ENCODE measurements at places on chromosomes 13 and 19.
A peak's percentile ranks its signal among the peaks of the same experiment; 100 is the strongest.

DNA sequence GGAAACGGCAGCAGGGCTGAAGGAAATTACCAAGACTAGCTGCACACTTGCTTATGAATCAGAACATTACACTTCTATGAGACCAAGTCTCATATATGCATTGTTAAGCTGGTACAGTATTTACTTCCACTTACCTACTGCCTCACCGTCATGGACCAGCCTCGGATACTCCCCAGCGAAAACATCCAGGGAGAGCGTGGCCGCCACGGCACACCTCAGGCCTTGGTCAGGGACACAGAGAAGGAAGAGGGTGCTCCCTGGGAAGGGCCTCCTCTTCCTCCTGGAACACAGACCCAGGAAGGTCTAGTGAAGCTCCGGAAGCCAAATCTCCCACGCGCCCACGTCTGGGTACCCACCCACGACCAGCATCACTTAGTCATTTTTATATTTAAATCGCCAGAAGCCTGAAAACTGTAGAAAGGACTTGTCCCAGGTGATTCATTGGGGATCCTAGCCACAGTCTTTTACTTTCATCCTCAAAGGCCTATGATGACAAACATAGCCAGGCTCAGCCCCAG, 24.4 kb upstream of the MTIF3 start:
- DNase-seq: no peak

DNA sequence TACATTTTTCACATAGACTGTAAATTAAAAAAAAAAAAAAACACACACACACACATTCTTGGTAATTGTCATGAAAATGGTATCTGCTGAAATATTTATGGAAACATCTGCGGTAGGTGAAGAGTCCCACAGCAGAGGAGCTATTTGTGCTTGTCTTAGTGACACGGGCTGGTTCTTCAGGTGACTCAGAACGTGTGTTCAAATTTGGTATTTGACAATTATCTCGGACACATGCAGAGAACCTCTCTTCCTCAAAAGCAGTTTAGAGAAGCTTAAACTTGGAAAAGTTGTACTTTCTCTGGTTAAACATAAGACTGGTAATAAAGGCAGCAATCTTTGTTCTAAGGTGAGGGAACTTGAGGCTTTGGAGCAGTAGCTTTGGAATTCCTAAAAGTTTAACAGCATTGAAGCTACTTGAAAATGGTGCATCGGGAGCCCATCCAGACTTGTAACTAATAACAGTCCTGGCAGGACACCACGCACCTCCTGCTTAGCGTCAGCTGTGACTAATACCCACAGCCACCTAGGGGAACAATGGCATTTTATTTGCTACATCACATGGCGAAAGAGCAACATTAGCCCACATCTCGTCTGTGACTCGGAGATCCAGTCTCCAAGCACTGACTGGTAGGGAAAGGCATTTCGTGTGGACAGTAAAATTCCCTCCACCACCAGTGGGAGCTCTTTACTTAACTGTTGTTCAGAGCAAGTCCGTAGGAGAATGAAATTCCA, 1505.1 kb upstream of the SLC10A2 start:
- DNase-seq: no peak

- DNase-seq: no peak
Measured at GRCh38 chr13:50161052-50161451, 145.8 kb downstream of the KCNRG start.

DNA sequence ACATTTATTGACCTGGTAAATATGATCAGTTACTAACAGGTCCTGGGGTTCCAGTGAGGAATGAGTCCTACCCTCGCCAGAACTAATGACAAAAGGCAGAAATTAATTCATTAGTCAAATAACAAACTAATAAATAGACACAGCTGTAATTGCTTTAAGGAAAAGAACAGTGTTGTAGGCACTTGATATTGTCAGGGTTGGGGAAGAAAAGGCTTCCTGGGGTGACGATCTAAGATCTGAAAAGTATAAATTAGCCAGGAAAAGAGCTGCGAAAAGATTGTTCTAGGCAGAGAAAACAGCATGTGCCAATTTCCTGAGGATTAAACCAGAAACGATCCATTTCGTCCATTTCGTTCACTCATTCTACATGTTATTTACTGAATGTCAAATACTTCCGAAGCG, 670 bp upstream of the CHAF1A start:
- DNase-seq: no peak

DNA sequence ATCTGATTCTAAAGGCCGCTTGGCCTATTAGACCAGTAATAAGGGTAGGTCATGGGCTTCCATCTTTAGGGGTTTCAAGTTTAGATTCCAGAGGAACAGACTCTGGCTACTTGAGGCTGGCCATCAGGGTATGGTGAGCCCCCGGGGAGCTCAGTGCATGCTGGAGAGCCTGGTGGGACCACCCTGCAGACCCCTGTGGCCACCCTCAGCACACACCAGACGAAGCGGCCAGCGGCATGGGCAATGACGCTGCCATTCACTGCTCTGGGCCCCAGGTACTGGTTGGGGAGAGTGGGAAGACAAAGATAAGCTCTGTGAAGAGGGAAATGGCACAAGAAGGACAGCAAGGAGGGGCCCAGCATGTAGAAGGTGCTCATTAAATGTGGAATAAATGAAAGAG, 98.8 kb upstream of the SLC15A1 start:
- DNase-seq: no peak

- no peak for DNase-seq
Measured at GRCh38 chr19:6387372-6387771, 5.6 kb downstream of the GTF2F1 start.

GRCh38 chr19:30326393-30326710, 45.8 kb upstream of the ZNF536 start:
- no peak for DNase-seq

- no peak for DNase-seq
Measured at GRCh38 chr19:30135797-30136196, 193.8 kb downstream of the URI1 start.

DNA sequence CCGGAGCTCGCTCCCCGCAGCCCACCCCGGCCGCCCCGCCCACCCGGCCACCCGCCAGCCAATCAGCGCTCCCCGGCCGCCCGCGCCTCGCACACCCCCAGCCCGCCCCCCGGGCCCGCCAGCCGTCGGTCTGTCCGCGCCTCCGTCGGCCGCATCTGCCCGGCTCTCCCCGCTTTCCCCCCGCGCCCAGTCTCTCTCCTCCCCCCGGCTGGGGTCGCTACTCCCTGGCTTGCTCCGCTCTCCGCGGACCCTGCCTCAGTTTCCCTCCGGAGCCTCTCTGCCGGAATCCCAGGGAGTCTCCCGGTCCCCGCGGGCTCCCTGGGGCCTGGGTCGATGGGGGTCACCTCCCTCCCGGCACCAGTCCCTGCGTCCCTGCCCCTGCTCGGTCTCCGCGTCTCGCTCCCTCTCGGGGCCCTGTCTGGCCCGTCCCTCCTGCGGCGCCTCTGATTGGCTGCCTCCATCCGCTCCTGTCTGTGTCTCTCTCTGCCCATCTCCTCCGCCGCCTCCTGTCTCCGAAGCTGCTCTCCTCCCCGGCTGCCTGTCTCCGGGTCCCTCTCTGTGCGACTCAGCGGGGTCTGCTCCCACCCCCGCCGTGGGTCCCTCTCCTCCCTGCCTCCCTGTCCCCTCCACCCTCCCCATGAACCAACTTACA, 484 bp downstream of the IL11 start:
- DNase-seq: no peak

GRCh38 chr19:48501494-48502349, 9.9 kb downstream of the LMTK3 start:
- no peak for DNase-seq

DNA sequence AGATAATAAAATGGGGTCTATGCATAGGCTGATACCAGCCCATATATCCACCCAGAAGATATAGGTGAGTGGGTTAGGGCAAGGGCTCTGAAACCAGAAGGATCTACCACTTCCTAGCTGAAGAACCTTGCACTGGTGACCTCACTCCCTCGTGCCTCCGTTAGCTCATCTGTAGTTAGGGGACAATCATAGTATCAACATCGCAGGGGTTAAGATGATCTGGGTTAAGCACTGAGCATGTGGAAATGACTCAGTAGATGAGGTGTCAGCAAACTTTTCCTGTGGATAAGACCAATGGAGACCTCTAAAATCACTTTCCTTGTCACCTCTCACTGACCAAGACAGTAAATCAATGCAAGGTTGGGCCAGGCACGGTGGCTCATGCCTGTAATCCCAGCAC, 30.5 kb downstream of the TNFSF14 start:
- no peak for DNase-seq

GRCh38 chr19:42216653-42217519, 591 bp downstream of the DEDD2 start:
- DNase-seq: no peak

DNA sequence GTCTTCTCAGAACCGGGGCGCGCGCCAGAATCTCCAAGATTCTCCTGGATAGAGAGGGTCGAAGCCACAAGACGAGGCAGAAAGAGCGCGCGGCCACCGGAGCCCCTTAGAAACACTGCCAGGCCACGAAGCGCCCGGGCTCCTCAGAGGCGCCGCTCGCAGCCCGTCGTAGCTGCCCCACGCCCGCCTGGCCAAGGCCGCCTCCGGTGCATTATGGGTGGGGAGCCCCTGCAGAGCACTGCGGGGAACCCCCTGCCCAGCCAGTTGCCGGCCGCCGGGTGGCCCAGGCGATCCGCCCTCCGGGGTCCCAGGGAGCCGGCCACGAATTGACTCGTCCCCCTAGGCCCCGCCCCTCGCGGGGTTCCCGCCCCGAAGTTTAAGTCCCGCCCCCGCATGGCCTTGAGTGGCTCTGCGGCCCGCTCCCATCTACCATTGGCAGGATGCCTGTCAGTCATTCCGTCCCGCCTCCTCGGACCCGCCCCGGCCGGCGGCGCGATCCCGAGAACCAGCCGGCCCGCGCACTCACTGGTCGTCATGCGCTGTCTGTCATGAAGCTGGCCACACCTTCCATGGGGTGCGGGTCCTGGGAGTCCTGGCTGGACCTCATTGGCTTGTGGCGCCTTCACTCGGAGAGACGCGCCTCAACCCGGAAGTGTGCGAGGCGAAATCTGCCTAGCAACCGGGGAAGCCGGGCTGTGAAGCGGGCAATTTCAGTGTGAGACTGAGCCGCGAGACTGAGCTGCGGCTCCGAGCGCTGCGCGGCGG, 20.2 kb upstream of the GATAD2A start:
- peak; percentile 98 for DNase-seq

GRCh38 chr13:37127691-37128241, 22.3 kb upstream of the CSNK1A1L start:
- no peak for DNase-seq

DNA sequence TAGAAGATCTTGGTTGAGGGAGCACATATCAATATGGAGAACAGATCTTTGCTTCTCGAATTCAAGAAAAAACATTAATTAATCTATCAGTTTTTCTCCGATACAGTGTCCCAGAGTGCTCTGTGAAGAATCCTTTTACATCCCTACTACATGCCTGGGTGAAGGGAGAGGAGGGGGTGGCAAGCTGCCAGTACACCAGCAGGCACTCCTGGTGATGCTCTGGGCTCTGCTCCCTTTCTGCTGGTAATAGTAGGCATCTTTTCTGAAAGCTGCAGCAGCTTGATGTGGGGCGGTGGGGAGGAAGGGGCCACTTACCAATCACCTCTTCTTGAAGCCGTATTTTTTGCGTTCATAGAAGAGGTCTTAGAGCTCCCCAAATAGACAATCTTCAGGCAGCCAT, 30.7 kb downstream of the PBX4 start:
- no peak for DNase-seq

- DNase-seq: no peak
Measured at GRCh38 chr19:5137571-5138124, 168.7 kb downstream of the KDM4B start.

DNA sequence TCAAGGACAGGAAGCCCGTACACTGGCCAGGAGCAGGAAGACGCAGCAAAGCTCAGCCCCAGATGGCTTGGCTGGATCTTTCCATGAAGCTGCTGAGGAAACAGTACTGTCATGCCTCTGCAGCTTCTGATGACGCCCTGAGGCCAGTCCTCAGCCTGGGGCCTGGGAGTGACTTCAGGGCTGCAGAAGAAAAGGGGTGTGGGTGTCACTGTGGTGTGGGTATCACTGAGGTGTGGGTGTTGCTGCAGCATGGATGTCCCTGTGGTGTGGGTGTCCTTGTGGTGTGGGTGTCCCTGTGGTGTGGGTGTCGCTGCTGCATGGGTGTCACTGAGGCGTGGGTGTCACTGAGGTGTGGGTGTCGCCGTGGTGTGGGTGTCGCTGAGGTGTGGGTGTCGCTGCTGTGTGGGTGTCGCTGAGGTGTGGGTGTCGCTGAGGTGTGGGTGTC, 12.0 kb upstream of the GAS6 start:
- no peak for DNase-seq

DNA sequence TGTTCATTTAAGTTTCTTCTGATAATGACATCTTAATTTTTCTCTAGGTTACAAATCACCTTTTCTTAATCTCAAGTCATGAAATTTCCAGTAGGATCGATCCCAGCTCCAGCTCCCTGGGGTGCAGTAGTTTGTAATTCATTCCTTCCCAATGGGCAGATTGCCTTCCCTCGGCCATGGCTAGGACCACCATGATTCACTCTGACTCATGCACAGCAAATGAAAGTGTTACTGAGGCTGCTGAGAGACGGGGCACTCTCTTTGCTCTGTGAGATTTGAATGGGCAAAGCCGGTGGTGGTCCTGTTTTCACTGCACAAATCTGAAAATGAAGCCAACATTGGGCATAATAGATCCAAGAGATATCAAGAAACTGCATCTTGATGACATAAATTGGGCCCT, 202.8 kb upstream of the IRS2 start:
- no peak for DNase-seq

DNA sequence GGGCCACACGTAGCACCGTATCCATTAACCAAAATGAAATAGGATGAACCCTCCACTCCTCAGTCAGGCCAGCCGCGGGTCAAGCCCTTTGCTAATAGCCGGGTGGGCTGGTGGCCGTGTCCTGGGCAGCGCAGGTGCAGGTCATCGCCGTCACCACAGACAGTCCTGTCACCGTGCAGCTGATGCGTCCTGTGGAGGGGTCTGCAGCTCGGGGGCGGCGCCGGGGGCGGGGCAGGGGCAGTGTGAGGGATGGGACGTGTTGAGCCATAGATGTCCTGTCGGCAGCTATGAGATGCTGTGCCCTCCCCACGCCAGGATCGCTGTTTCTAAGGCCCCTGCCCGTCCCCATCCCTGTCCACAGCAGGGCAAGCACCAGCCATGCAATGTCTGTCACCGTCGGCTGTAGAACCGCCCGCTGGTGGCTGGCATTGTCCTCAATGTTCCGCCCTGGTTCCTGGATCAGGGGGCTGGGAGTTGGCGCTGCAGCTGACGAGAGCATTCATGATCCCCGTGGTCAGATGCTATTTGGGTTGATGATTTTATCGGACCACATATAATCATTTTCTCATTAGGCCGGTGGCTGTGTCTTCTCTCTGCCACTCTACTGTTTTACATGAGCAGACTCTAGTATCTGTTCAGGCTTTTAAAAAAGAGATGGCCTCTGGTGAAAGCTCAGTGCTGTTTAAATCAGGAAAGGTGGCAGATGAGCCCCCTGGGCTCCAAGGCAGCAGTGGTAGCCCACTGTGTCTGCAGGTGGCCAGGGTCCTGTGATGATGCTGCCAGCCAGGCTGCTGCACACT, 126.1 kb downstream of the KDM4B start:
- DNase-seq: no peak

All from stimulated activated CD8-positive, alpha-beta memory T cell treated with anti-CD3 and anti-CD28 coated beads, Interleukin-4, amount 100 ng/mL, for 4 hours (primary cell).